Spinal cord (tissue), 10 donors: ENCODE measurements at places on chromosomes 12 and 14. TPM values are rescaled to one million over a fixed set of nuclear protein-coding genes. Genes with fewer than 3 reads are reported as not detected.

- DNase-seq: no peak
These were observed 6.9 kb upstream of the CORO1C start for GRCh38 chr12:108738170-108738569.

DNA sequence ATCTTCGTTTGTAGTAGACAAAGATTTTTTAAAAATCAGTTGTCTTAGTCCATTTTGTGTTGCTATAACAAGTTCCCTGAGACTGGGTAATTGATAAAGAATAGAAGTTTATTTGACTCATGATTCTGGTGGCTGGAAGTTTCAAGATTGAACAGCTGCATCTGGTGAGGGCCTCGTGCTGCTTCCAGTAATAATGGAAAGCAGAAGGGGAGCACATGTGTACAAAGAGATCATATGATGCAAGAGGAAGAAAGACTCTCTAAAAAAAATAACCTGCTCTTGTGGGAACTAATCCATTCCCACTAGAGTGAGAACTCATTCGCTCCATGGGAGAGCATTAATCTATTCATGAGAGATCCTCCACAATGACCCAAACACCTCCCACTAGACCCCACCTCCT, 24.8 kb downstream of the MUCL1 start:
- no peak for DNase-seq

- no peak for DNase-seq
These were observed 9.1 kb downstream of the TFCP2 start for GRCh38 chr12:51163795-51164194.

- DNase-seq: no peak
These were observed 19.6 kb downstream of the OTUB2 start for GRCh38 chr14:94045563-94046345.

DNA sequence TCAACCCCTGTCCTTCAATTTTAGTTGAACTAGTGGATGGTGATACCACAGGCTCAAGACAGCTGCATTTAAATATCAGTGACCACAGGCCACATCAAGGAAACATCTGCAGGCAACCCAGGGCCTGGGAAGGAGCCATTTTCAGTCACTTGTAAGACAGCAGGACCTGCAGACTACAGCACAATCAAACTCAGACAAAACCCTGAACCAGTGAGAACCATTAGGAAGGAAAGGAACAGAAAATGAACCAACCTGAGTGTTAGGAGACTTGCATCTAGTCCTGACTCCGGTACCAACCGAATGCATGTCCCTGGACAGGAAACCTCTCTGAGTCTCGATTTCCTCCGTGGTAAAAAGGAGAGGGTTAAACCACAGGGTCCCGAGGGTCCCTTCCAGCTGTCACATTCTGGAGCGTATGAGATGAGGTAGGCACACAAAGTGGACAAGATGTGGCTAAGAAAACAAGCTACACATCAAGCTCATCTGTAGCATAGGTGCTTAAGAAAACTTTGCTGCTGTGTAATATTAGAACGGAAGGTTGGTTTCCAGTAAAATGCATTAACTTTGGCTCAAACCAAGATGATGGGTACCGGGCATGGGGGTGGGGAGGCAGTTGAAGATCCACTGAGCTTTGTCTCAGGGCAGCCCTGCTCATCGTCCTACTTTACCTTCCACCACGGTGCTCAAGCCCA, 1.6 kb upstream of the CDKN1B start:
- DNase-seq: no peak

GRCh38 chr12:49827401-49828099, 663 bp downstream of the NCKAP5L start:
- peak; percentile 46 for DNase-seq

GRCh38 chr12:89080793-89081465, 271.4 kb downstream of the DUSP6 start:
- no peak for DNase-seq

DNA sequence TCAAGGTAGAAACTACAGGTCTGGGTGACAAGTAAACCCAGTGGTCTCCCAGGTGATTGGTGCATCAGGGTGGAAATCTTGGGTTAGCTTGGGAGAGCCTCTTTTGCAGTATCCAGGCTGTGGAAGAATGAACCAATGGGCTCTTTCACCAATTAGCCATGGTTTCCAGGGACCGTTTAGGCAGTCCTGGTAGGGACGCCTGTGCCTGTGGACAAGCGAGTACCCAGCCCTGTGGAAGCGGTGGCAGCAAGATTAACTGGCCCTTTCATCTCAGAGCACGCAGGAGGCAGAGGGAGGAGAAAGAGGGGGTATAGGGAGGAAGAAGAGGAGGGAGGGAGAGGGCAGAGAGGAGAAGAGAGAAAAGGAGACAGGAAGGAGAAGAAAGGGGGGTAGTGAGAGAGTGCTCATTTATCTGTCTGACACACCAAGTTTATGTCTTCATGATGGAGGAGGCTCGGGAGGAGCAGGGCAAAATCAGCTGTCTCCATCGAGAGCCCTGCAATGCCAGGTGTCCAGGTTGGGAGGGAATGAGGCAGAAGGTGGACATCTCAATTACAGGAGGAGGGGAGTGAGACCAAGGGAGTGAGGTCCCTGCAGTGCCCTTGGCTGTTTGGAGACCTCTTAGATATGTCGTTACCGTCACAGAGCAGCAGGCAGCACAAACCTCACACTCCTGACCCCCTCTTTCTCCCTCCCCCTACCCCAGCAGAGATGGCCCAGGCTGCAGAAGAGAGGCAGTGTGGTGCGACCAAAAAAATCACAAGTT, 4.6 kb upstream of the ZDHHC22 start:
- DNase-seq: no peak

- no peak for DNase-seq
These were observed 367.4 kb downstream of the BTG1 start for GRCh38 chr12:91778091-91778832.

- no peak for DNase-seq
These were observed 835 bp downstream of the MYL6 start for GRCh38 chr12:56158926-56159461.

- DNase-seq: no peak
These were observed 320.8 kb downstream of the ZFP36L1 start for GRCh38 chr14:68471964-68472508.

DNA sequence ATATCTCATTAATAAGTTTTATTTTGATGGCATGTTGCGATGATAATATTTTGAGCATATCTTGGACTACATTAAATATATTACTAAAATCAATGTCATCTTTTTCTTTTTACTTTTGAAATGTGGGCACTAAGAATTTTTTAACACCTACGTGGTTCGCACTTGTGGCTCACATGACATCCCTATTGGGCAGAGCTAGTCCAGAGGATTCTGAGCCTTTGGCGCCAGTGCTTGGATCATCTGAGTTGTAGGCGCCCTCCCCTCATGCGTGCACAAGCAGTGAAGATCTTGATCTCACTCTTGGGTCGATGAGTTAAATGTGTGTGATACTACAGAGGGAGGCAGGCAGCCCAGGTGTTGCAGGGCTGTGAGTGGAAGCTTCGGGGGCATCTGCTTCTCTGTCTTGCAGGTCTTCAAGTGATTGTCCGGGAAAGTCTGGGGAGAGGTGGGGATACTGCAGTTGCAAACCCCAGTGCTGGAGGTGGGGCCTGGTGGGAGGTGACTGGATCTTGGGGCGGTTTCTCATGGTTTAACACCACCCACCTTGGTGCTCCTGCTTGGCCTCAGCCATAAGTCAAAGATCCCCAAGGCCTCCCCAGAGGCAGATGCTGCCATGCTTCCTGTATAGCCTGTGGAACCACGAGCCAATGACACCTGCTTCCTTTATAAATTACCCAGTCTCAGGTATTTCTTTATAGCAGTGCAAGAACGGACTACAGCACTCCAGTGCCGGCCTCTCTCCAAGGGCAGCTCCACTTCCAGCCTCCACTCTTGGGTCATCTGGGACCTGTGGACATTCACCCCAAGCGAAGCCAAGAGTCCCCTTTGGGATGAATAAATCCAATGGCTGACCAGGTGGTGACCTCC, 46.1 kb upstream of the PPP2R5C start:
- no peak for DNase-seq

DNA sequence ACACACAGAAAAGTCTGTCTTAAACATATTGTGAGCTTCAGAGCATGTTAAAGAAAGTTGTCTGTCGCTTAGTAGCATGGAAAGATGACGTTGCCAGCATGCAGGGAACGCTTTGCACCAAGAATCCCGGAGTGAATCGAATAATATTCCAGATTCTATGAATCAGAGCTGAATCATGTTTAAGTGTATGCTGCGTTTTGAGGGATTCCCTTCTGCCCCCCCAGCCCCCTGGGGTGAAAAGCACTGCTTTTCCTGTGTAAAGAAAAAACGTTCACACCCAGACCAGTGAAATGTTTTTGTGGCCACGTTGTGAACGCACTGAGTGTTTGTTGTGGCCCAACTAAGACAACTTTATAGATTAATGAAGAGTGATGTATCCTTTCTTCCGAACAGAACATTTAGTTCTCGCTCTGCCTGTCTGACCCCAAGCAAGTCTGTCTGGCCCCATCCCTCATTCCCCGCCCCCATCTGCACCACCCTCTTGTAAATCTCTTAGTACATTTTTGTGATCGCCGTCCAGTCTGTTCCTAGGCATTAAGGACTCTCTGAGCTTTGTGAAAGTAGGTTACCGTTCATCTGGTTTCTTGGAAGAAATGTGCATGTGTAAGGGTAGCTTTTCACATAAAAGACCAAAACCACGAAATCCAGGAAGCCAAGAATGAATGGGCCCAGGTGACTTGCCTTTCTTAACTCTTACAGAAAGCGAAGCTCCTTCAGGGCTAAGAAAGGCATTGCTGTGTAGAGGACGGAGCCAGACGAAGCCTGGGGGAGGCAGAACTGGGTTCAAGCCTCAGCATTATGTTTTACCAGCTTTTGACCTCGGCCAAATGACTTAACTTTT, 103.0 kb downstream of the SAMD4A start:
- DNase-seq: no peak

- no peak for DNase-seq
These were observed 27.7 kb upstream of the CAND1 start for GRCh38 chr12:67241482-67241881.

DNA sequence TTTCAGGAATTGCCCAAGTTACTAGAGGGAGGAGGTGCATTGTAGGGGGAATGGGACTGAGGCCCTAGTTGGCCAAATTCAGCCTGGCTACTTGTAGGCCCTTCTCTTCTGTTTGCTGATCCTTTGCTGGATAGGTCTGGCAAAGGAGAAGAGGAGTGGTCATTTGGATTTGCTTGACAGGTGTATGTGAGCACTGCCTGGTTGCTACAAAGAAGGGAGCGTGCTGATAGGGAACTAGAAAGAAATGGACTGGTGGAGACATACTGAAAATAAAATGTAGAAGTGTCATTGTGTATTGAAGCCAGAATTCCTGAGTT, 3.6 kb downstream of the PSMA6 start:
- DNase-seq: no peak

DNA sequence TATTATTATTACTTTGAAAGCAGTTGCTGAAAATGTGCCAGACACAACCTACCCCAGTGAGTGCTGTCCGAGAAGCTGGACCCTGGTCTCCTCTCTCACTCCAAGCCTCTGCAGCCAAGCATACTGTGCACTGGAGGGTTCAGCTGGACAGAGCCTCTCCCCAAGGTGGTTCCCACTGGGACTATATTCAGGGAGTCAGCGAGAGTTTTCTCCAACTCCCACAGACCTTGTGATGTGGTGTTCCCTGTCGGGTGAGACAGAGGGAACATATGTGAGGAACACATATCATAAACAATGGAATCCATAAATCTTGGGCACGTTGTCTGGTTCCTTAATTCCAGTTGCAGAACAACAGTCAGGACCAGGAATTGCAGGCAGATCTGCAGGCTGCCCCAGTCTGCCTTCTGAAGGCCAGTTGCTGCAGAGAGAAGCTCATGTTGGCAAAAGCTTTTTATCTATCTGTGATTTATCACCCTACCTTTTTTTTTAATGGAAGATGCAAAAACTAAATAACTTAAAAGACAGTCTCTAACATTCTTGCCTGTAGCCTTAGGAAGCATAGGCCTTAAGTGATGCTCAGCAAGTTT, 619.8 kb upstream of the TBX3 start:
- DNase-seq: no peak

DNA sequence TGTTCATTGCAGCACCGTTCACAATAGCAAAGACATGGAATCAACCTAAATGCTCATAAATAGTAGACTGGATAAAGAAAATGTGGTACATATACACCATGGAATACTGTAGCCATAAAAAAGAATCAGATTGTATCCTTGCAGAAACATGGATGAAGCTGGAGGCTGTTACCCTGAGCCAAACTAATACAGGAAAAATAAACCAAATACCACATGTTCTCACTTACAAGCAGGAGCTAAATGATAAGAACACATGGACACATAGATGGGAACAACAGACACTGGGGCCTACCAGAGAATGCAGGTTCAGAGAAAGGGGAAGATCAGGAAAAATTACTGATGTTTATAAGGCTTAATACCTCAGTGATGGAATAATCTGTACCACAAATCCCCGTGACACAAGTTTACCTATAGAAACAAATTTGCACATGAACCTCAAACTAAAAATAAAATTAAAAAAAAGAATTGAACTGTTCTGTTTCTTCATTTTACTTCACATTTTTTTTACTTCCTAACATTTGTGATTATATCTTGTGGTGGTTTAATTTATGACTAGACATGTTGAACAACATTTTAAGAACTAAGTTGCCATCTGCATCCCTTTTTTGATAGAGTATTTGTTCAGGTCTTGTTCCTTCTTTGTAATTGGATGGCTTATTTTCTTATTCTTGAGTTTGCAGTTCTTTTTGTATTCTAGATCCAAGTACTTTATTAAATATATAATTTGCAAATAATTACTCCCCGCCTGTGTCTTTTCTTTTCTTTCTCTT, 835.2 kb downstream of the FSCB start:
- no peak for DNase-seq

GRCh38 chr12:3544296-3544965, 53.4 kb downstream of the PRMT8 start:
- no peak for DNase-seq

DNA sequence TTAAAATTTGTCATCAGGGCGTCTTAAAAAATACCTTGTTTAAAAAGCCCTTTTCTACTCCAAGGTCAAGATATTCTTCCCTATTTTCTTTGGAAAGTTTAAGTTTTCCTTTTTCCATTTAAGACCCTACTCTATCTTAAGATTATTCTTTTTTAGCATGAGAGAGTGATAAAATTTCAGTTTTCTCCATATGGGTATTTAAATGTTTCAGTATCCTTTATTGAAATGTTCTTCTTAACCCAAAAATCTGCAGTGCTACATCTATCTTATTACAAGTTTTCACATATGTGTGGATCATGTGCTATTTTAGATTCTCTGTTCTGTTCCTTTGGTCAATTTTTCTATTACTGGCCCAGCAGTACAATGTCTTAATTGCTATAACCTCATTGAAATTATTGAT, 202.2 kb downstream of the TTC6 start:
- no peak for DNase-seq

- DNase-seq: no peak
These were observed 46.7 kb downstream of the PDE3A start for GRCh38 chr12:20415028-20415427.

GRCh38 chr12:66409195-66409871, 107.0 kb downstream of the HELB start:
- no peak for DNase-seq

The FAM90A1 gene
- 5.3 TPM for polyA plus RNA-seq

The HOXC10 gene
- 0.81 TPM for polyA plus RNA-seq

The SOAT2 gene
- 0.21 TPM for polyA plus RNA-seq

The PMCH gene
- polyA plus RNA-seq: 0.79 TPM

The RCOR1 gene
- 18.4 TPM for polyA plus RNA-seq

The DPF3 gene
- polyA plus RNA-seq: 14.5 TPM

The PDZRN4 gene
- polyA plus RNA-seq: 5.4 TPM

The DPY19L2 gene
- polyA plus RNA-seq: 55.5 TPM

The ADSS1 gene
- polyA plus RNA-seq: 12.0 TPM

The PTGER2 gene
- polyA plus RNA-seq: 3.4 TPM

The MSI1 gene
- polyA plus RNA-seq: 64.8 TPM

The ADAMTS20 gene
- polyA plus RNA-seq: 0.45 TPM

The TSPAN19 gene
- polyA plus RNA-seq: 2.2 TPM

The SYT1 gene
- polyA plus RNA-seq: 95.2 TPM
